Hematopoietic multipotent progenitor cell treated with erythropoietin and hydrocortisone succinate and interleukin-3 and kit ligand, for 4 days (in vitro differentiated cells): ENCODE measurements at places on chromosomes 7 and 10.

DNA sequence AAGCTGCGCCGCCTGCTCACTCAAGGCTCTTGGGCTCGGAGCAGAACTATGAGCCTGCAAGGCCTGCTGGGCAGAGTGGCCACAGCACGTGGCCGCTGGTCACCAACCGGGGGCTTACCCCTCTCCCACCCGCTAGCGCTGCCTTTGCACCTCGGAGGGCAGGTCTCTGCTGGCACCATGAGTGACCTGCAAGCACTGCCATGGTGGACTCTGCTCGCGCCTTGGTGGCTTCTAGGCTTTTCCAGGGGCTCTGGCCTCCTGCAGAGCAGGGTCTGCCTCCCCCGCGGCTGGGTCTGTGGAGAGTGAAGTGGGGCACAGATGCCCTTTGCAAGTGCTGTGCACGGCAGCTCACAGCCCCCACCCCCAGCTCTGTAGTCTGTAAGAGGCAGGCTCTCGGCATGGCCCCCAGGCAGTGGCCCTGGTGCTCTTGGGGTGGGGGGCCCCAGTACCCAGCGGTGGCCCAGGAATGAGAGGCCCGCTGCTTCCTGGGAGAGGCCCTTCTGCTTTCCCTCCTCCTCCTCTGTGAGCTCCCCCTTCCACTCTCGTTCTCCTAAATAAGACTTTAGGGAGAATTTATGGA is 119.6 kb downstream of the INPP5A start:
- DNase-seq: no peak

- no peak for DNase-seq
Measured at GRCh38 chr7:431658-432111, 88.0 kb downstream of the PDGFA start.

- peak; percentile 93 for DNase-seq
Measured at GRCh38 chr10:86971232-86971991, 3.1 kb downstream of the ADIRF start.

GRCh38 chr10:109650228-109650627 is 273.1 kb downstream of the XPNPEP1 start:
- DNase-seq: no peak

DNA sequence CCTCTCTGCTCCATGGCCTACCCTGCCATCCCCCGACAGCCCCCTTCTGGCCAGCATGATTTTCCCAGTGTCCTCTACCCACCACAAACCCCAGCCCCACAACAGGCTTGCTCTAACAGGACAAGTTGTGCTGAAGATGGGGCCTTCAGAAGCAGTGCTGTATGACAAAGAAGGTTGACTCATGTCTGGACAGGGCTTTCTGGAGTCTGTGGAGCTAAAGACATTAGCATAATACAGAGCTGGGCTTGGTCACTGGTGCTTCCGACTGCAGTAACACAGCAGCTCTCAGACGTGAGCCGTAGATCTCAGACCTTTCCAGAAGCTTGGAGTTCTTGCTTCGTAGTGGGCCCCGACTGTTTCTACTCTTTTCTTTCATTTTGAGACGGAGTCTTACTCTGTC is 100.5 kb downstream of the GTF2IRD1 start:
- no peak for DNase-seq

GRCh38 chr7:29561271-29561670 is 2.4 kb upstream of the PRR15 start:
- peak; percentile 64 for DNase-seq

GRCh38 chr10:102764470-102765161 is 20.9 kb downstream of the WBP1L start:
- no peak for DNase-seq

GRCh38 chr7:116771640-116772039 is 90.7 kb upstream of the CAPZA2 start:
- DNase-seq: no peak

DNA sequence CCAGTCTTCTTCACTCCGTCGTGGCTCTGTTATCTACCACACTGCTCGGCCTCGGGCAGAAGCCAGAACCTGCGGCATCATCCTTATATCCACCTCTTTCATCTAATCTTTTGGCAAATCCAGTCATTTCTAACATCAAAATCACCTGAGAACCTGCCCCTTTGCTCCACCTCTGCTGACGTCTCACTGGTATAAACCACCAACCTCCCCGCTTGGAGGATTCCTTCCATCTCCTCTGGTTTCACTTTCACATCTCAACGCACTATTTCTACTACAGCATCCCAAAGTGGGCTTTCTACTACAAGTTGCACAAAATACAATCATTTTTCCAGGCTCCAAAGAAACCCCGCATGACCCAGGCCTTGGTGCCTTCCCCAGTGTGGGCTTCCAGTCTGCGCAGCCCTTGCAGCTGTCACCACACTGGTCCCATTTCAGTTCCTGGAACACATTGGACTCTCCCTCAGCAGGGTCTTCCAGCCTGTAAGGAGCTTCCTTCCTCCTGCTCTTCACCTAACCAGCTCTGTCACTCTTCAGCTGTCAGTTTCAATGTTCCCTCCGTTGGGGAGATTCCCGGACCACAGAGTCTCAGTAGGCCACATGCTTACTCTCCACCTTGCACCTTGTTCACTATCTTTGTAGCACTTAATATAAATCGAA is 85.0 kb downstream of the PRKCQ start:
- no peak for DNase-seq

GRCh38 chr7:33300131-33300530 is 170.8 kb downstream of the BBS9 start:
- no peak for DNase-seq

DNA sequence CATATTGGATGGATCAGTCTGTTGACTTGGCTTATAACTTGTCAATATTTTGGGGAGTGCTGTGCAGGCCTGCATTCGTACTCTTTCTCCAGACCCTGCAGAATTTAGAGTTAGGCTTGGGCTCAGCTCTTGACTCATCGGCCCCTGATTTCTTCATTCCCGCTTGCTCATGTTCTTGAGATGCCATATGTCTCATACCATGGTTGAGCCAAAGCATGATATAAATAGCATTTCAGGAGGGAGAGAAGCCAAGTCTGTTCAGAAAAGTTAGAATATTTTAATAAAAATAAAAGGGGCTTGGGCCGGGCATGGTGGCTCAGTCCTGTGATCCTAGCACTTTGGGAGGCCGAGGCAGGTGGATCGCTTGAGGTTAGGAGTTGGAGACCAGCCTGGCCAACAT is 898.1 kb downstream of the TYW1 start:
- DNase-seq: no peak

DNA sequence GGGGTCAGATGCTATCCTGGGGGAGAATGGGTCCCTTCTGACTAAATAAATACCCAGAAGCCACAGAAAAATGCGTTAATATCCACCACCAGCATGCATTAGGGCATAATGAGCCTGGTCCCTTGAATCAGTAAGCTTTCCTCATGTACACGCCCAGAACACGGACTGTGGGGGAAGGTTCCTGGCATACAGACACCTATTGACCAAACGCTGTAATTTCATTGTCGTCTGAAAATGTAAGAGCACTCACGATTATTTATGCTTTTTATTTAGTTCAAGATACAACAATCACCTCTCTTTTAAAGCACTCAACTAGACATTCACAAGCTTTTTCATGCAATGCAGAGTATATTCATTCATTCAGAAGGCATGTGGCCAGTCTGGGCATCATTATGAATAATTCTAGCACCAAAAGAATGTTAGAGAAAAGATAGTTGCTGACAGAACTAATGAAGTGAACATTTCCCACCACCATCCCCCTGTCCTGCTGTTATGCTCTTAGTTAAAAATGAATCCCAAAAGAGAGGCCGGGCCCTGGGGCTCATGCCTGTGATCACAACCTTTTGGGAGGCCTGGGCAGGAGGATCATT is 101.0 kb downstream of the SVIL start:
- no peak for DNase-seq

DNA sequence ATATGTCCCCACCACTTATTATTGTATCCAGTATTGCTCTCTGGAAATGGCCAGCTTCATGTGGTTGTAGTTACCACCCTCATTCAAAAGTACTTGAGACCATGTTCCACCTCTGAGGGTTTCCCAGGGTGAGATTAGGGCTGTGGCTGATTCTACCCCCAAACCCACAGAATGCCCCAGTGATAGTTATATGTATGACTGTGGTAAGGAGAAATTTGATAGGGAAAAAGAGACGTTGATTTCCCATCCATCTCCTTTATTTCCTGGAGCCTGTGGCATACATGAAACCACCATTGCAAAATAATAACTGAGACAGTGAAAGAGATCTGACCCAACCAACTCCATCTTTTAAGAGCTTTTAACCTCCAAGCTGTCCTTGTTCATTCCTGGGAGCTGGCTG is 25.2 kb downstream of the ARL5B start:
- peak; percentile 14 for DNase-seq

- DNase-seq: peak; percentile 23
Measured at GRCh38 chr10:7036951-7037350, 373.9 kb downstream of the SFMBT2 start.

- peak; percentile 86 for DNase-seq
Measured at GRCh38 chr10:60942788-60943315, 1.1 kb downstream of the RHOBTB1 start.

- DNase-seq: no peak
Measured at GRCh38 chr10:34102893-34103506, 712.1 kb downstream of the PARD3 start.

DNA sequence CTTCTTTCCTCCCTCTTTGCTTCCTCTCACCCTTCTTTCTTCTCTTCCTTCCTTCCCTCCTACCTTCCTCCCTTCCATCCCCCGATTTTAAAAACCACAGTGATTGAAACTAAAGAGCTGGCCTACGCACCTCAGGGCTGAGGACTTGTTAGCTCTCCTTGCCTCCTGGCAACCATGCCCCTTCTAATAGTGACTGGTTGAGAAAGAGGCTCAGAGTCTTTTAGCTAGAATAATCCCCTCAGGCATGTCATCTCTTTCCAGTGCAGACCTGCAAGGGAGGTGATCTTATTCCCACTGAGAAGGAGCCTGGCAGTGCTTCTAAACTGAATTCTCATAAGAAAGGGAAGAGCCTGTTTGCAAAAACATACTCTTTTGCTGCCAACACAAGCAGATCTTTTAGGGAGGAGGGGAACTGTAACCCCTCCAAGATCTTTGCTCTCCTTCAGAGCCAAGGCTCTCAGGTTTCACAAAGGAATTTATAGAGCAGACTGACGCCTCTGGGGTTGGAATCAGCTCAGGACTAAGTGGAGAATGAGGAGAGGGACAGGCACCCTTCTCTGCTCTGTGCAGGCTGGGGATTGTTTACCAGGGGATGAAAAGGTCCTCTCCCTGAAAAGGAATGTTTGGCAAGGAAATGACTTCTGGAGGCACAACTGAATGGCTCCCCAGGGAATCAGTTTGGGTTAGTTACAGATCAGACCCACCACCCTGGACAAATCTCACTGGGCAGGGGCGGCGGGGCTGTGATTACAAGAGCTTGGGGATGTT is 9.4 kb upstream of the ANKRD1 start:
- DNase-seq: no peak
